ENCODE measurements at places on chromosomes 5 and 9.

DNA sequence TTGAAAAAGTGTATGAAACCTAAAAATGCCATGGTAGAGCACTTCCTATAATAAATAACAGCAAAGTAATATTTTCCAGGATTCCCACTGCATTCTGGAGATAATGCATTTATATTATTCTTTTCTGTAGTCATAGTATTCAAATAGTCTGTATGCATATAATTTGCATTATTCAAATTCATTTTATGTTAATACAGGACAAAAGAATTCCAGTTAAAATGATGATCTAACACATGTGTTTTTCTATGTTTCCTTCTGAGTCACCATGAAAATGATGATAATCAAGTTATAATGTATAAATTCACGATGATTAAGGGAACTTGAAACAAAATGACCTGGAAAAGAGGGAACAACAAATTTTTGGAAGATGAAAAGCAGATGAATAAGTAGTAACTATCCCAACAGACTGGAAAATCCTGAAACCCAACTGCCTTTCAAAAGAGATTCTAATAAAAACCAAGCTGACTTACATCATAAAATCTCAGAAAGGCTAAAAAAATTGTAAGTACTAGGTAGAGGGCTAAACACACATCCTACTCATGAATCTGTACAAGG, 358.6 kb upstream of the PAPPA start:
- DNase-seq = no peak

- no peak for DNase-seq
Observed at GRCh38 chr5:157387683-157388093, 72.3 kb upstream of the NIPAL4 start.

- DNase-seq = no peak
Observed at GRCh38 chr9:121071370-121071755, 3.4 kb upstream of the CNTRL start.

- DNase-seq = peak; percentile 98
Observed at GRCh38 chr9:136849038-136849959, at the start of gene PHPT1. Gene PHPT1, plus strand, starts transcription at chr9:136849409. Its CDS starts 22 bp downstream, at chr9:136849431.

- DNase-seq = no peak
Observed at GRCh38 chr9:121735065-121735792, 83.8 kb downstream of the DAB2IP start.

GRCh38 chr5:78835176-78835575, 149.9 kb downstream of the ARSB start:
- no peak for DNase-seq

DNA sequence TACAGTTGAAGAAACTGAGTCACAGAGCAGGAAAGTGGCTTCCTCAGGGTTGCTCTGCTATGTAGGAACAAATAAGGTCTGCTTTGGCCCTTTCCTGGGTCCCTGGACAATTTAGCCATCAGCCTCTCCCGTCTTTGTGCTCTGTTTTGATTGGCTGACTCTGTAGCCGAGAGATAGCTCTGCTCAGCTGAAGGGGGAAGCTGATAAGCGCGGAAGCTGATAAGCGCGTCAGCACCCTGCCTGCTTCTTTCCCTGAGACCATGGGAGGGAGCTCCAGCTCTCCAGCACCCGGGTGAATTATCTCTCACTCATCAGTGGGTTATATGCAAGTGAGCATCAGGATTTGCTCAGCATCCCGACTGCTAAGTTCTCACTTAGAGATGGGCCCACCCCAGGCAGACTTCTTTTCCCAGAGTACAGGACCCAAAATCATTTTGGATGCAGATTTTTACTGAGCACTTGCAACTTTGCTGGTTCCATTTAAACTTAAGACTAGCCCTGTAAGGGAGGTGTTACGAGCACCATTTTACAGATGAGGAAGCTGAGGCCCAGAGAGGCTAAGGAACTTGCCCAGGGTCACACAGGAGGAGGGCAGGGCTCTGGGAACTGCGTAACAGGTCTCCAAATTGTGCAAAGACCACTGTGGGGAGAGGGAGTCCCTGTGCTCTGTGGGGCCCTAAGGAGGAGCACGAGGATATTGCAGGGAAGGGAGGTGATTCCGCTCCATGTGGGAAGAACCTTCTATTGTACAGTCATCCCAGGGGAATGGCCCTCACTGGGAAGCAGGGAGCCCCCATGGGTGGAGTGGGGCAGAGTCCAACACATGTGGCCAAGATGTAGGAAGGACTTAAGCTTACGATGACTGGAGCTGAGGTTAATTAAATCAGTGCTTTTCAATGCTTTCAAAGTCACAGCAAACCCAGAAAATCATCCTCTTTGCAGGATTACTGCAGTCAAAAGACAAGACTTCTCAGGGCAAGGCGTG, 83.7 kb upstream of the ORM1 start:
- no peak for DNase-seq

DNA sequence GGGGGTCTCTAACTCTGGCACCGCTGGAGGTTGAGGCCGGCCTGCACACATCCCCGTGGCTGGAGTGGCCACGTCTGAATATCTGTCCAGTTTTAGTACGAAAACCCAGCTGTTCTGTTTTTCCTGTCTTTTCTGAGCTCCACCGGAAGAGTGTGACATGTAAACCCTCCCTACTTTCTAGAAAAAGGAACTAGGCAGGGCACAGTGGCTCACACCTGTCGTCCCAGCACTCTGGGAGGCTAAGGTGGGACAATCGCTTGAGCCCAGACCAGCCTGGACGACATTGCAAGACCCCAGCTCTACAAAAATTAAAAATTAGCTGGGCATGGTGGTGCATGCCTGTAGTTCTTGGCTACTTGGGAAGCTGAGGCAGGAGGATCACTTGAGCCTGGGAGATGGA, 8.2 kb upstream of the PHYKPL start:
- no peak for DNase-seq

GRCh38 chr9:5518937-5519319, 8.6 kb downstream of the PDCD1LG2 start:
- DNase-seq = no peak

DNA sequence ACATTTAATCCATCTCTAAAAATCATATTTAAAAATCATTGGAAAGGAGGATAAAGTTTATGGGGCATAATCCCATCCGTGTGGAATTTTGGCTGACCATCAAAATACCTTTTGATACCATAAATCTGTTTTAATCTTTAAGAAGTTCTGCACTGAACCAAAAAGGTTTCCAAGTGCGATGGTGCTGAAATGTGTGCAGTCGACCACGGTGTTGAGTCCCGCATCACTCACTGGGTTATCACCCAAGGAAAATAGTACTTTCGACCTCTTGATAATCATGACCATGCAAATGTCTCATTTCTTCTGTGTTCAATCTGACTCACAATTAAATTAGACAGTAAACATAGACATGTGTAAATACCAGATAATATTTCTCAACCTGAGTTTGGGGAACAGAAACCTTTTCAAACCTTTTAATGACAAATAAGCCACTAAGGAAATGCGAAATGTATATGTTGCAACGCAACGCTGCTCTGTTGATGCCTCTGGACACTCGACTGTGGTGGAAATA, 62.0 kb upstream of the CDH6 start:
- DNase-seq = no peak

DNA sequence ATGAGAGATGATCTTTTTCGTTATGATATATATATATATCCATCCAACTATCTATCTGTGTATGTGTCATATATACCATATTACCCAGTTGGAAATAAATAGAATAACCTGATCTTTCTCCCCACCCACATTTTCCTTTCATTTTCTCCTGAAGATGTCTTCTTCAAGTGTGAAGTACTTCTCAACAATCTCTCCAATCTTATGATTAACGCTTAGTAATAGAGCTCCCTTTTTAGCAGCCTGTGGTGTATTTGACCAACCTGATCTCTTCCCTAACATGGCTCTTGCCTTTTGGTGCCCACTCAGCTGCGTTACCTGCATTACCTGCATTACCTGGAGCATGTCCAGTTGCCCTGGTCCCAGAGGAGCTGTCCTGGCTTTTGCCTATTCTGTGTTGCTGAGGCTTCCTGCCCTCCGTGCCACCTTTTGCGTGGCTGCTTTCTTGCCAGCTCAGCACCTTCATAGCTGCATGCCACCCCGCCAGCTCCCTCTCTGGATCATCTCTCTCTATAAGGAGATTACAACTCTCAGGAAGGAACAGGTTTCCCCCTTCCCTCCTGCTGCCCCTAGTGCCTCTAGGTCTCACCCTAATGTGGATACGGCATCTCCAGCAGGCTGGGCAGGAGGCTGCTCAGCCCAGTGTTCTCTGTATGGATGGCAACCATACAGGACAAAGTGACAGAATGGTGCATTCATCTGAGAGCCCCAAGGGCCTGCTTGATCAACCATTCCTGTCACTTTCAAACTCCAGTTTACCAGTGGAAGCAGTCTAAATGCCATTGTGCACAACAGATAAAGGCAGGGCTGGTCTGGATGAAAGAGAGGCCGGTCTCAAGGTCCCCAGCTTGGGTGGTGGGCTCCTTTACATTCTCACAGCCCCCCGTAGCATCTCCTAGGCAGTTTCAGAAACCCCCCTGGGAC, 126.7 kb downstream of the GADD45G start:
- no peak for DNase-seq
